ENCODE measurements at places on chromosomes 7 and 10. TPM values are rescaled to one million over a fixed set of nuclear protein-coding genes. Genes with fewer than 3 reads are reported as not detected.

GRCh38 chr10:117135026-117135372 is 3.1 kb downstream of the VAX1 start:
- no peak overlapping the region for H3K27ac ChIP-seq
- peaks cover 51% of the 10 kb centered on the region for H3K27me3 ChIP-seq
- peaks cover 55% of the 10 kb centered on the region for H3K4me1 ChIP-seq
- no peaks in the 10 kb centered on the region for H3K36me3 ChIP-seq
- DNase-seq, result no peak

- peaks cover 9% of the 10 kb centered on the region for H3K27me3 ChIP-seq
- no peaks in the 10 kb centered on the region for H3K36me3 ChIP-seq
- no peak overlapping the region for H3K4me3 ChIP-seq
- no peaks in the 10 kb centered on the region for H3K4me1 ChIP-seq
Measured at GRCh38 chr10:86193841-86194240, 172.8 kb downstream of the GRID1 start.

- no peak overlapping the region for H3K27ac ChIP-seq
- no peaks in the 10 kb centered on the region for H3K36me3 ChIP-seq
Measured at GRCh38 chr10:13512564-13512963, 16.2 kb downstream of the BEND7 start.

DNA sequence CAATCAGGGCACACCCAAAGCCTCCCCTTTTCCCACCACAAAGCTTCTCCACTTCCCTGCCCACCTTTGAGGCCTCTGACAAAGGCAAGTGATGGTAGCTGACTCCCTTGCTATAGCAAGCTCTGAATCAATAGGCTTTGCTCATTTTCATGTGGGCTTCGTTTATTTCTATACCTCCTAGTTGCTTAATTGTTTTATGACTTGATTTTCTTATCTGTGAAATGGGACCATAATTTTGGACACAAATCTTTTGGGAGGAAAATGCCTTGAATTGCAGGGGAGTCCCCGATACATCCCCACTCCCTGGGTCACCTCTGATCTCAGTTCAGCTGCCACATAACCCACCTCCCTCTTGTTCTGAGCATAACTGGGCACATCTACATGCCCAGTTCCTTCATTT is 13.7 kb upstream of the DLG5 start:
- peaks cover 14% of the 10 kb centered on the region for H3K4me1 ChIP-seq
- H3K4me3 ChIP-seq, result no peak overlapping the region
- H3K27ac ChIP-seq, result no peak overlapping the region
- no peaks in the 10 kb centered on the region for H3K27me3 ChIP-seq
- no peak for DNase-seq

DNA sequence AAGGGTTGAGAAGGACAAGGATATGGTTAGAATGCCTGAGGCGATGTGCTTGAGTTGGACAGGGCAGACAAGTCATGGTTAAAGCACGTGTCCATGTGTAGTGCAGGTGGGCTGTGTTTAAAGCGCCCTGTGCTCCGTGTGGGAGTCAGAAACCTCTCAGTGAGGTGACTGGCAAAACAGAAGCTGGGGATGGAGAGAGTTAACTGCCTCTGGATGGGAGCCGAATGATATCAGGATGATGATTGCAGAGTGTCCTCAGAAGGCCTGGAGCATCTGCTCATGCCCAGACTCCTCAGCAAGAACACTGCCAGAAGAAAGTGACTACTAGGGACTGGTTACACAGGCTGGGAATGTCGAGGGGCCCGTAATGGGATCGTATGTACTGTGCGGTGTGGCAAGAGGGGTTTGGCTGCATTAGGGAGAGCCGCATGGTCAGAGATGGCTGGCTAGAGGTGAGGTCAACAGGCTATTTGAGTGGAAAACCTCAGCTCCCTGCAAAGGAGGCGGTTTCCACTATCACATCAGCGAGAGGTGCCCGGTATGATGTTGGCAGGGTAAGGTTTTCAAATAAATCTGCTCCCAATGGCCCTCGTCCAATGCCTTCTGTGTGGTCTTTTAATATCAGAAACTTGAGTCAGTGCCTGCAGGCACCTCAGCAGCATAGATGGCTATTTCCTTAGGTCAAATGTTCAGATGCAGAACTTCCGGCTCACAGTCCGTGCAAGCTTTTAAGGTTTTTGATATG is 26.1 kb upstream of the MRC1 start:
- no peak overlapping the region for H3K27ac ChIP-seq
- no peak overlapping the region for H3K4me3 ChIP-seq
- peaks cover 16% of the 10 kb centered on the region for H3K4me1 ChIP-seq
- H3K27me3 ChIP-seq, result no peaks in the 10 kb centered on the region
- no peak for DNase-seq

GRCh38 chr10:126177417-126178030 is 210.8 kb downstream of the ADAM12 start:
- no peaks in the 10 kb centered on the region for H3K4me1 ChIP-seq
- no peaks in the 10 kb centered on the region for H3K36me3 ChIP-seq
- H3K4me3 ChIP-seq, result no peak overlapping the region
- H3K27ac ChIP-seq, result no peak overlapping the region

- no peaks in the 10 kb centered on the region for H3K27me3 ChIP-seq
- H3K4me3 ChIP-seq, result no peak overlapping the region
- peaks cover 20% of the 10 kb centered on the region for H3K4me1 ChIP-seq
- H3K27ac ChIP-seq, result no peak overlapping the region
Measured at GRCh38 chr10:132164761-132165278, 21.9 kb upstream of the DPYSL4 start.

- H3K4me1 ChIP-seq, result peaks cover 35% of the 10 kb centered on the region
- no peak for DNase-seq
- H3K27ac ChIP-seq, result no peak overlapping the region
- no peaks in the 10 kb centered on the region for H3K27me3 ChIP-seq
- H3K4me3 ChIP-seq, result no peak overlapping the region
- H3K36me3 ChIP-seq, result no peaks in the 10 kb centered on the region
Measured at GRCh38 chr10:126135941-126136595, 239.7 kb downstream of the FANK1 start.

PCGF5 gene
- 74.8 TPM for total RNA-seq

LCOR gene
- total RNA-seq, result 24.4 TPM

SH2D4B gene
- not detected for total RNA-seq

ASZ1 gene
- total RNA-seq, result not detected

TEX47 gene
- total RNA-seq, result not detected
